Smooth muscle cell of trachea (primary cell): ENCODE measurements at places on chromosomes 16 and 17. TPM values are rescaled to one million over a fixed set of nuclear protein-coding genes. Genes with fewer than 3 reads are reported as not detected.

Gene PTGES3L
- total RNA-seq: 1.2 TPM in 1 of 2 replicates, not detected in the other

Gene GPR142
- total RNA-seq: 1.3 TPM in 1 of 2 replicates, not detected in the other

Gene CORO6
- total RNA-seq: 12.1 and 21.3 TPM in 2 replicates

Gene NUP85
- total RNA-seq: 18.9 and 35.2 TPM in 2 replicates

Gene CPHXL2
- not detected in 2 replicates for total RNA-seq

Gene TEKT5
- total RNA-seq: 0.15 TPM in 1 of 2 replicates, not detected in the other

Gene GGT6
- total RNA-seq: not detected in 2 replicates

Gene NEURL4
- 20.2 and 23.5 TPM in 2 replicates for total RNA-seq

Gene SGCA
- total RNA-seq: 0.73 and 3.3 TPM in 2 replicates

Gene PLK1
- 4.6 and 27.1 TPM in 2 replicates for total RNA-seq

Gene KIF19
- under 0.01 TPM in 1 of 2 replicates, not detected in the other for total RNA-seq

Gene COX6A2
- not detected in 2 replicates for total RNA-seq

Gene DNAI2
- total RNA-seq: not detected in 2 replicates

Gene C1QTNF1
- total RNA-seq: 6.3 and 79.2 TPM in 2 replicates

Gene IGSF6
- total RNA-seq: not detected in 2 replicates

Gene ASIC2
- total RNA-seq: 0.15 and 0.66 TPM in 2 replicates

Gene MYL4
- not detected in 2 replicates for total RNA-seq

Gene CTRB1
- not detected in 2 replicates for total RNA-seq

Gene VMO1
- total RNA-seq: 0.83 and 1.0 TPM in 2 replicates

Gene PPY
- total RNA-seq: not detected in 2 replicates

Gene G6PC1
- total RNA-seq: not detected in 2 replicates

Gene SREBF1
- 150 and 241 TPM in 2 replicates for total RNA-seq

Gene TMEM106A
- total RNA-seq: 4.6 and 5.4 TPM in 2 replicates

Gene CRHR1
- total RNA-seq: not detected in 2 replicates

Gene KCNH6
- total RNA-seq: not detected in 2 replicates

Gene C17orf113
- total RNA-seq: 0.15 and 0.17 TPM in 2 replicates

Gene KRT12
- not detected in 2 replicates for total RNA-seq

Gene JUP
- total RNA-seq: 5.3 and 5.4 TPM in 2 replicates

Gene UNC13D
- total RNA-seq: 2.3 and 2.8 TPM in 2 replicates

Gene SEPTIN12
- not detected in 2 replicates for total RNA-seq

Gene TLCD2
- total RNA-seq: 4.9 and 6.8 TPM in 2 replicates

Gene ITGAD
- total RNA-seq: not detected in 2 replicates

Gene COPS3
- total RNA-seq: 93.5 and 112 TPM in 2 replicates

Gene FAM171A2
- total RNA-seq: 3.5 and 15.2 TPM in 2 replicates

Gene TM4SF5
- total RNA-seq: not detected in 2 replicates

Gene NOD2
- total RNA-seq: under 0.01 and 0.66 TPM in 2 replicates

Gene WNT9B
- total RNA-seq: 0.44 TPM in 1 of 2 replicates, not detected in the other

Gene ABCC12
- 0.15 TPM in 1 of 2 replicates, not detected in the other for total RNA-seq

Gene CCDC43
- 27.5 and 40.6 TPM in 2 replicates for total RNA-seq

Gene EFNB3
- 0.83 and 1.0 TPM in 2 replicates for total RNA-seq

Gene HOXB9
- under 0.01 TPM in 1 of 2 replicates, not detected in the other for total RNA-seq

Gene ITGB3
- 10.5 and 13.9 TPM in 2 replicates for total RNA-seq

Gene CHMP6
- 16.0 and 17.7 TPM in 2 replicates for total RNA-seq

Gene MILR1
- 6.5 and 27.9 TPM in 2 replicates for total RNA-seq

Gene TMEM97
- 13.1 and 29.4 TPM in 2 replicates for total RNA-seq

Gene CLEC18A
- total RNA-seq: 0.33 and 0.58 TPM in 2 replicates

Gene SLC38A7
- total RNA-seq: 26.6 and 35.4 TPM in 2 replicates

Gene RHBDF1
- total RNA-seq: 60.1 and 80.1 TPM in 2 replicates

Gene CDH8
- not detected in 2 replicates for total RNA-seq

Gene SMIM36
- total RNA-seq: not detected in 2 replicates

Gene SECTM1
- 39.7 and 198 TPM in 2 replicates for total RNA-seq

Gene KRTAP2-2
- not detected in 2 replicates for total RNA-seq

Gene KRT13
- 0.15 TPM in 1 of 2 replicates, not detected in the other for total RNA-seq

Gene TBC1D3K
- total RNA-seq: not detected in 2 replicates

Gene ETV4
- 1.2 and 1.5 TPM in 2 replicates for total RNA-seq

Gene PARD6A
- total RNA-seq: 0.44 and 2.5 TPM in 2 replicates

Gene GUCY2D
- total RNA-seq: 0.17 TPM in 1 of 2 replicates, not detected in the other
